ENCODE measurements at places on chromosomes 11 and 22.

DNA sequence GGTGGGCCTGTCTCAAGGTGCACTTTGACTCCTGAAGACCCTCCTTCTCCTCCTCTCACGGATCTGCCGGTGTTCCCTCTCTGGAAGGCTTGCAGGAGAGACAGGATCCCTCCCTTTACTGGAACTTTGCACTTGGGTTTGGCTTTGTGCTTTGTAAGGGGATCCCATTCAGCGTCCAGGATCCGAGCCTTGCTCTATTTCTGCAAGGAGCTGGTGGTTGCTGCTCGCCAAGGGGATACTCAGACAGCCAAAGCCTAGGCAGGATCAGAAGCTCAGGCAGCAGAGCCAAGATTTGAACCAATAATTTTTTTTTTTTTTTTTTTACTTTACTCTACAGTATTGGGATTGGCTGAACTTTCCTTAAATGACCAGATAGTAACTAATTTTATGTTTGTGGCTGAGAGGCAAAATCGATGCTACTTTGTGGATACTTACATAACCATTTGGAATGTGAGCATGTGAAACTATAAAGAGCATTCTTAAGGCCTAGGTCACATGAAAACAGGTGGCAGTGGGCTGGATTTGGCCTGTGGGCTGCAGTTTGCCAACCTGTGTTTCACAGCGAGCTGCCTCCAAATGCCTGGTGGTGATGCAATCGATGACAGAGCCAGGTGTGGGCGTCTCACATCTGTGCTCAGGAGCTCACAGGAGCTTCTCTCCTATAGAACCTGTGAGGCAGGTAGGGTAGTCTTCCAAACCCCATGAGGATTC is 25.2 kb downstream of the BCR start:
- DNase-seq: no peak

GRCh38 chr22:35072925-35073324 is 7.0 kb downstream of the ISX start:
- no peak for DNase-seq

DNA sequence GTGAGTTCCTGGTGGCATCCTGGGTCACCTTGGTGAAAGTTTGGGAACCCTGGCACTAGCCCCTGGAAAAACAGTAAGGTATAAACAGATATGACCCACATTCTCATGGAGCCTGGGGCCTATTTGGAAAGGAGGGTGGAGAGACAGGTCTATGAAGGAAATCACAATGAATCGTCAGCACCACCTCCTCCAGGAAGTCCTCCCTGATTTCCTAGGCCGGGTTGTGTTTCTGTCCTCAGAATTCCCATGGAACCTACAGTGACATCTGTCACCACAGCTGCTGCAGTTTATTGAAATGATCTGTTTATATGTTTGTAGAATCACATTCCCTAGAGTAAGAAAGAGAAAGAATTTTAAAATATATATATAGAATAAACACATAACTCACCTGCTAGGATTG is 71.8 kb upstream of the ASPHD2 start:
- no peak for DNase-seq

GRCh38 chr22:43847376-43848289 is 14.7 kb downstream of the SULT4A1 start:
- no peak for DNase-seq

- peak; percentile 55 for DNase-seq
These were observed 84.1 kb downstream of the LARGE2 start for GRCh38 chr11:46006418-46007070.

DNA sequence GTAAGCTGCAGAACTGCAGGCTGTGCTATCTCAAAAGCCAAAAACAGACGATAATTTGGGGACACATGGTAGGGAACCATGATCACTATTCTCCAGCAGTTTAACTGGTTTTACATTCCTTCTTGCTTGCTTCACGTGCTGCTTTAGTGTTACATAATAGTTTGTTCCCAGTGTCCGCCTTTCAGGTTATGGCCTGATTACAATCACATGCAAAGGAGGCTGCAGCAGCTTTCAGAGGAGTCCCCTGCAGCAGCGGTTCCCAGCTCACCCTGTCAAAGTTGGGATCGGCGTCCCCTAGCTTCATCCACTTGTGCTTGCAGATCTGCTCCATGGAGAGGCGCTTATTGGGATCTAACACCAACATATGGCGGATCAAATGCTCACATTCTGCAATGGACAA is 39.2 kb upstream of the APOA1 start:
- DNase-seq: no peak

GRCh38 chr11:119266063-119266462 is 50.9 kb downstream of the MCAM start:
- DNase-seq: no peak

GRCh38 chr22:41526830-41527799 is 17.2 kb downstream of the POLR3H start:
- DNase-seq: peak; percentile 64

DNA sequence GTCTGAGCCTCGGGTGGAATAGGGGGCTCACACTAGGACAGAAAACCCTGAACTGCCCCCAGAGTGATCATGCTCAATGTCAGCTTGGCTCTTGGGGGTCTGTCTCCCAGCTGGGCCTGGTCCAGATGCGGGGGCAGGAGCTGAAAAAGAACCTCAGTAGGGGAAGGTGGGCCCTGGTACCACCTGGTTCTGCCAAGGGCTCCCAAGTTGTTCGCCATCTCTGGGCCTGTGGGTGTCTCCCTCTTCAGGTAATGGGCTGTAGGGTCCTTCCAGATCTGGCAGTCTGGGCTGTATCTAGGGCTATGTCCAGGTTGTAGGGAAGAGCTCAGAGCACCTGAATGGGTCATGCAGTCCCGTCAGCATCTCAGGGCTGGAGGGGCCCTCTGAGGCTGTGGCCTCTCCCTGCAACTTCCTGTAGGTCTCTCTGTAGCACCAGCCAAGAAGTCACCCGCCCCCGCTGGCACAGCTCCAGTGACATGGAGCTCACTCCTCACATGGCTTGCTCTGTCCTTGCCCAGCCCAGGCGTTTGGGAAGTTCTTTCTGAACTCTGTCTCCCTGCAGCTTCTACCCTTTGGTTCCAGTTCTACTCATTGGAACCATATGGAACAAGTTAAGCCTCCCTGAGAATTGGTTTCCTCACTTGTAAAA is 33.0 kb upstream of the SOX10 start:
- DNase-seq: peak; percentile 71

GRCh38 chr11:68370211-68371111 is 58.1 kb downstream of the LRP5 start:
- DNase-seq: peak; percentile 39

- DNase-seq: no peak
These were observed 6.8 kb upstream of the HMBS start for GRCh38 chr11:119077839-119078238.
